ENCODE measurements at places on chromosomes 6 and 20.

DNA sequence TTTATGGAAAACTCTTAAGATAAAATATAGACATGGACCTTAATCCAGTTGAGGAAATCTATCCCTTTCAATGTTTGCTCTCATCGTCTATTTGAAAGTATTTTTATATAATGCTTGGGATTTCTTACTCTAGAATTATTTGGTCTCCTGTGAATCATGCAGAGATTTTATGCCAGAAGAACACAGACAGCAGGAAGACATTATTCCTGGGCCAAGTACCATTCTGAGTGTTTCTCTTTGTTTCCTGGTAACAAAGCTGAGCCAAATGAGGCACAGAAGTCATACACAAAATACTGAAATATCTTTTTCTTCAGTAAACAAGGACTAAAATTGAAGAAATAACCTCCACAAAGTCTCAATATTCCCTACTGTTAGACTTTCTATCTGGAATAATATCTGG is 538.2 kb upstream of the EYS start:
- DNase-seq = no peak

GRCh38 chr20:63735859-63736718 is at the start of gene LIME1:
Gene LIME1, plus strand, starts transcription at chr20:63736664. Its CDS starts 886 bp downstream, at chr20:63737550.
- DNase-seq = no peak

DNA sequence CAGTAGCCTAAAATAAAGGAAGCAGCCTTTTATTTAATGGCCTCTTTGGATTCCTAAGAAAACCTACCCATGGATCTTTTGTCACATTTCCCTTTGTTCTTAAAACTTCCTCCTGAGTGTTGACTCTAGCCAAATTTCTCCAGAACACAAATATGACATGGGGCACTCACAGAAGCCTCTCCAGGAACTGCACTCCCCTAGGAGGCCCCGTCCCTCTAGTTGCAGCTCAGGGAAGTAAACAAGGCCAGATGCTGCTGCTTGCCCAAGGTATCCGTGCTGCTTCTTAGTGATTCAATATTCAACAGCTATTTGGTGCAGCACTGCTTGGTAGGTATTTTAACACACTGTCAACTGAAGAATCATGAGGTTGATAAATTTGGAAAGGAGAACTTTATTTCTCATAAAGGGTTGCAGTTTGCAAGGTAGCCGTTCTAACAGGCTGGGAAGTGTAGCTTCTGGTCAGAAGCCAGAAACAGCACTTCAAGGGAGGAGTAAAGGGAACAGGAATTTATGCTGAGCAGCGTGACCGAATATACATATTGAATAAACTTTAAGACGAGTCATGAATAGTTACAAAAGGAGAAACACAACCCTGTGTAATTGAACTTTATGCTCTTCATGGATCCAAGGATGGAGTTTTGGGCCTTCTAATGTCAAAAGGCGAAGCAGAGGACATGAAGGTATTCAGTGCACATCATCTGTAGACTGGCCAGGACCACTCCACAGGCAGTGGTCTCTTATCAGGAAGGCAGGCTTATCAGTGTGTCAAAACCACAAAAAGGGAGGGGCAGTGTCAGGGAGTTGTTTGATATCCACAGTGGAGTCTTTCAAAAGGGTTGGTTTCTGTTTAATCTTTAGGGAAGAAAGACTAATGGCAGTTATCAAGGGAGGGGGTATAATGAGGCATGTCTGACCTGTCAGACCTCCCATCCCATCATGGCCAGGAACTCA is 63.3 kb downstream of the CD24 start:
- no peak for DNase-seq

- no peak for DNase-seq
Measured at GRCh38 chr6:157842212-157842611, 19.2 kb downstream of the SNX9 start.

- no peak for DNase-seq
Measured at GRCh38 chr20:57874141-57874540, 164.3 kb upstream of the PMEPA1 start.

DNA sequence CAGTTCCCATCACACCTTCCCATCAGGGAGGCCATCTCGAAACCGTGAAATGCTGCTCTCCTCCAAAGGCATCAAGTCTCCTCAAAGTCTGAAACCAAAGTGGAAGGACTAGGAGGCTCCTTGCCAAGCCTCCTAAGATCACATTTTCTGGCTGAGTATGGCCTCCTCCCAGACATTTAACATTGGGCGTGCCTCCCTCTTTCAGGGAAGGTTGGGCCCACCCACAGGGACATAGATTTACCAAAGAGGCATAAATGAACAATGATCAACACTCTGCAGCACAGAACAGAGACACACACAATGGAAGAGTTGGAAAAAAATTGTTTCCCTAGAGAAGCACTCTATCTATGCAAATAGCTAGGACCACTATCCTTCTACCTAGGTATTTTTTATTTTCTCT is 381.8 kb downstream of the MAFB start:
- no peak for DNase-seq

- no peak for DNase-seq
Measured at GRCh38 chr6:134217105-134217797, 100.7 kb downstream of the SGK1 start.

DNA sequence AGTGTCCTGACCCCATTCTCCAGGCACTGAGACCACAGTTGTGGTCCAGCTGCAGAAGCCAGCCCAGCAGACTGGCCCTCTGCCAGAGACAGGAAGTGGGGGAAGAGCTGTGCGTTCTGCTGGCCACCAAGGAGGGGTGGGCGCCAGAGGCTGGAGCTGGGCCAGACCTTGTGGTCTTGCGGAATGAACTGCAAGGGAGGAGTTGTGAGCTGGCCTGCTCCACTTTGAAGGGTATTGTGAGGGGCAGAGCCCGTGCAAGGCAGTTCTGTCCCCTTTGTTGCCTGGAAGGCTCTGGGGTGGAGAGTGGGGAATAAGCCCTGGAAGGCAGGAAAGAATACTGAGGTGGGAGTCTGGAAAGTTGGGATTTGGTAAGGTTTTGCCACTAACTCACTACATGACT is 3.6 kb upstream of the MDFI start:
- DNase-seq = peak; percentile 31

- peak; percentile 89 for DNase-seq
Measured at GRCh38 chr6:22147921-22148776, 148.7 kb downstream of the PRL start.

DNA sequence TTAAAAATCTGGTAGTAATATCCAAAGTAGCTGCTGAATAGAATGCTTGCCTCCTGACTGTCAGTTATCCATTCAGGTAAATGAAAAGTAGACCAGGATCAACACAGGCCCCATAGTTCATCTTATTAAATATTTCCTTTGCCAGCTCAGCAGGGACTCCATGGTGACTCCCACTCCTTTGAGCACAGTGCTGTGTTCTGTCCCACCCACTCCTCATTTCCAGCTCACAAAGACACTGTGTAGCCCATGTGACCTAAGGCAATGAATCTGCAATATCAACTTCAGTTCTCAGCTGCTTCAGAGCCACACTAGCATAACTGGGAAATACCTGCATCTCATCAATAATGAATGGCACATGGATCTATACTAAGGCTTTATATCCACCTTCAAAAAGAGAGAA is 189.5 kb upstream of the MANEA start:
- no peak for DNase-seq

- no peak for DNase-seq
Measured at GRCh38 chr20:49984426-49985153, 1.8 kb downstream of the SNAI1 start.

- DNase-seq = no peak
Measured at GRCh38 chr6:33857932-33858475, 54.2 kb upstream of the MLN start.

- peak; percentile 75 for DNase-seq
Measured at GRCh38 chr6:2448826-2449571, 203.6 kb upstream of the GMDS start.

DNA sequence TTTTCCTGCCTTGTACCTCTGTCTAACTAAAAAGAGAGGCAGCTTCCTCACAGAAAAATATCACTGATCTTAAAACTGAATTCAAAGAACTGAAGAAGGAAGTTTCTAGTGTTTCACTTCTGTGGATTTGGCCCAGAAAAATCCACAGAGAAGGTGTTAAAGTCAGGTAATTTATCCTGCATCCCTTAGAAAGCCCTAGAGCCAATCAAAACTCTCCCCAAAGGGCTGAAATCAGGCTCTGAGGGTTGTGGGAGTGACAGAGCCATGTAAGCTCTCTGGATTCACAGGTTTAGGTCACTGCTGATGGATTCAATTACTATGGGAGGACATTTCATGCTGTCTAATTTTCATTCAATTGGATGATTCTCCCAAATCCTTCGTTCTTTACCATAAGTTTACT is 152.3 kb downstream of the OR2B2 start:
- no peak for DNase-seq

GRCh38 chr20:38680500-38681306 is 43.6 kb upstream of the SLC32A1 start:
- DNase-seq = peak; percentile 28

- no peak for DNase-seq
Measured at GRCh38 chr6:159620947-159621346, 72.1 kb downstream of the SOD2 start.

DNA sequence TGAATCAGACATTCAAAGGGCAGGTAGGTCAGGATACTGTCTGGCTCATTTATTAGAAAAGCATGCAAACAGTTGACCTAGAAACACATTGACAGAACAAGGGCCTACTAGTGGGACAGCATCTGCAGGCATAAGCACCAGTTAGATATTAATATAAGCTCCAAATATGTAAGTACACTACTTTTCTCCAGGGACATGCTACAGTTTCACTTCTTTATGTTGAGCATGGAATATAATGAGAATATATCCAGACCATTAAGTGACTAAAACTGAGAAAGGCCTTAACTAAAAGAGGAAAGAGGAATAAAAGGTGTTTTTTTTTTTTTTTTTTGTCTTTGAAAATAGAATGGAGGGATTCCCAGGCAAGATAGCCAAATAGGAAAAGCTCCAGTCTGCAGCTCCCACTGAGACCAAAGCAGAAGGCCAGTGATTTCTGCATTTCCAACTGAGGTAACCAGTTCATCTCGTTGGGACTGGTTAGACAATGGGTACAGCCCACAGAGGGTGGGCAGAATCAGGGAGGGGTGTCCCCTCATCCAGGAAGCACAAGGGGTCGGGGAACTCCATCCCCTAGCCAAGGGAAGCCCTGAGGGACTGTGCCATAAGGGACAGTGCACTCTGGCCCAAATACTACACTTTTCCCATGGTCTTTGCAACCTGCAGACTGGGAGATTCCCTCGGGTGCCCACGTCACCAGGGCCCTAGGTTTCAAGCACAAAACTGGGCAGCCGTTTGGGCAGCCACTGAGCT is 251.6 kb downstream of the PHF3 start:
- no peak for DNase-seq

- no peak for DNase-seq
Measured at GRCh38 chr6:17032590-17032987, 69.3 kb upstream of the STMND1 start.

DNA sequence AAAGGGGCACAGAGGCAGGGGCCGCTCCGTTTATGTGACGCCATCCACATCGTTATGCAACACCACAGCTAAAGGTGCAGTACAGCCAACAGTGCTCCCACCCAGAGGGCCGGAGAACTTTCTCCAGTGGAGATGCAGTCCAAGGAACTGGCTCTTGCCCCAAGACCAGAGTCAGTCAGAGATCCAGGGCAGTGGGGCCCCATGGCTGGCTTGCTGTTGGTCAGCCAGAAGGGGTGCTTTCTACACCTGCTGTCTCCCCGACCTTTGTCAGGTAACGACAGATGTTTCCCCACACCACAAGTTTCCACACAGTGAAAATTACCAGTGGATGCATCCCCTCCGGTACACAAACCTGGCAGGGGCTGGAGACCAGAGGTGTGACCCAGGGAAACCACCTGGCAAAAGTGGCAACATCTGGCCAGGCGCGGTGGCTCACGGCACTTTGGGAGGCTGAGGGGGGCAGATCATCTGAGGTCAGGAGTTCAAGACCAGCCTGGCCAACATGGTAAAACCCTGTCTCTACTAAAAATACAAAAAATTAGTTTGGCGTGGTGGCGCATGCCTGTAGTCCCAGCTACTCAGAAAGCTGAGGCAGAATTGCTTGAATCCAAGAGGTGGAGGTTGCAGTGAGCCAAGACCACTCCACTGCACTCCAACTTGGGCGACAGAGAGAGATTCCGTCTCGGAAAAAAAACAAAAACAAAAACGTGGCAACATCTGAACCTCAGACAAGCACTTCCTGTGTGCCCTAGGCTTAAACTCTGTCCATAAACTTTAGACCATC is 34.9 kb downstream of the UBE2V1 start:
- no peak for DNase-seq

DNA sequence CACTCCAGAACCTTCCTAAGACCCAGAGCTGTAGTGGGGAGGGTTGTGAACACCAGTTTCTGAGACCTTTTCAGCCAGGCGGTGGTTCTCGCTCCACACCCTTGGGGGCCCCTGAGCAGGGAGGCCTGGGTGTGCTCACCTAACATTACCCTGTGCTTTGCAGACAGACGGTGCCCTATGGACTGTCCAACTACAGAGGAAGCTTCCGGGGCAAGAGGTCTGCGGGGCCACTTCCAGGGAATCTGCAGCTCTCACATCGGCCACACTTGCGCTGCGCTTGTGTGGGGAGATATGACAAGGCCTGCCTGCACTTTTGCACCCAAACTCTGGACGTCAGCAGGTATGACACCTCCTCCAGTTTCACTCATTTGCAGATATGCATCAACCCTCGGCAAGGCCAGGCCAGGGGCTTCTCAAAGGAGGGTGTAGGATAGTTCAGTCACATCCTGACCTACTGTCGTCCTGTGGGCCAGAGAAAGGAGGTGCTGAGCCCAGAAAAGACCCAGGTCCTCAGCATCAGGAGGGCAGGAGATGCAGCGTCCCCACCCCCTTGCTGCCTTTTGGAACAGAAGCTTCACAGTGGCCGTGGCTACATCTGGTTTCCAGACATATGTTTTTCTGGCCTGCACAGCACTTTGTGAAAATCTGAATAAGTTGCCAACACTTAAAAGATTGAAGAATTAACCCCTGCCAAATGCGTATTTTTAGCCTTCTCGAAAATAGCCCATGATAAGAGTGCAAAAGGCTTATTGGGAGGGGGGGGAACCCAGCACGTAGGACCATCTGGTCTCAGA is 20.6 kb downstream of the EDN3 start:
- DNase-seq = no peak

- no peak for DNase-seq
Measured at GRCh38 chr6:19876672-19877071, 39.5 kb downstream of the ID4 start.

GRCh38 chr6:53593001-53593488 is 48.1 kb upstream of the GCLC start:
- peak; percentile 18 for DNase-seq

- no peak for DNase-seq
Measured at GRCh38 chr20:20552076-20552475, 160.4 kb downstream of the RALGAPA2 start.

DNA sequence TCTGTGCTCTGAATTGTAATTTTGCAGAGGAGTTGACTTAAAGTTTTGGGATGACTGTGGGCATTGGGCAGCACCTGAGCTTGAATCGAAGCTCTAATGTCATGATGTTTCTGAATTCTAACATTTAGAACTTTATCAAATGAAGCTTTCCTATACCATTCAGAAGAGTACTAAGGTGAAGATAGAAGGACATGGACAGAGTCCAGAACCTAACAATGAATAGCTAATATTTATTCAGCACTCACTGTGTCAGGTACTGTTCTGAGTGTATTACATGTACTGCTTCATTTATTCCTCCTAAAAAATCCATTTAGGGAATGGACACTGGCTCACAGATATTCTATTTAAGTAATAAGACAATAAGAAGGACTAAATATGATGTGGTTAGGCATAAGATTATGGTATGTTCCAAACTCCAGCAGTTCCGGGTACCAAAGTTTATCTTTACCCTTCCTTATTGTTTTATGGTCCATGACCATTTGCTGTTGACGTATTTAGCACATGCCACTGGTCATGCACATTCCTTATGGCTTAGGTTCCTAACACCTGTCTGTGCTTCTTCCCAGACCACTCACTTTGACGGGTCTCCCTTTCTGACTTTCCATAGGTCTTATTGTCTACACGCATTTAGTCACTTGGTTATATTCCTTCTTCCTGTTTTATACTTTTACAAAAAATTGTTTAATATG is 20.3 kb downstream of the BCKDHB start:
- no peak for DNase-seq

Data from iris pigment epithelial cell (primary cell).